ENCODE measurements at places on chromosomes 3 and 15.

DNA sequence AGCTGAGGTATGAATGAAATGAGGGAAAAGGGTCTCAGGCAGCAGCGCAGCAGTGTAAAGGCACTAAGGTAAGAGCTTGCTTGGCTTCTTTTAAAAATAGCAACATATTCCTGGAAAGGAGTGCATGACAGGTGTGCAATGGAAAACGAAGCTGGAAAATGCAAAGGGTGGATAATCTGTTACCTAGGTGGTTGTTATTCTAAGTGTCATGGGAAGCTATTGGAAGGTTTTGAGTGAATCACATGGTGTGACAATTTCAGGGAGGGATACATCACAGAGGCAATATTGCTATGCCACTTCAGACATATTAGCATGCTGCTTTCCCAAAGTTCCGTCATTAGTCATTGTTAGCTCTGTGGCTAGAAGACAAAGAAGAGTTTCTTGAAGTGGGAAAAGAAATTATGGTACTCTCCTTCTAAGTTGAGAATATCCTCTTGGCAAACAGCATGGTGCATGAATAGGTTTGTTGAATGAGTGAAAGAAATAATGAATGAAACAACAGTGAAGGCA lies 28.7 kb upstream of the TMEM45A start:
- DNase-seq, result no peak

DNA sequence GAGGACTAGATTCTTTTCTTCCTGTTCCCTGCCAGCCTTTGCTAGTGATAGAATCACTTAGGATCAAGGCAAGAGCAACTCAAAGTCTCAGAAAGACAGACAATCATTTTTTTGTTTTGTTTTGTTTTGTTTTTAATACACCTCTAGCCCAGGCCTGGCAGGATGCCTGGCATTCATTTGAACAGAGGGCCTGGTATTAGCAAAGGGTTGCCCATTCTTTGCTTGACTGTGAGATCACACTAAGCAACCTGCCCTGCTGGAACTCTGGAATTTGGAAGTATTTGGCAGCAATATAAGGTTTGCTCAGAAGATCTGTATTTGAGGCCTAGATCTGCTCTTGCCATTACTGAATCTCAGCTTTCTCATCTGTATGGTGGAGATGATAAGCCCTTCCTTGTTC lies 21.8 kb upstream of the ATP13A5 start:
- DNase-seq, result no peak

GRCh38 chr15:101255615-101256241 lies 3.9 kb upstream of the CHSY1 start:
- peak; percentile 80 for DNase-seq

DNA sequence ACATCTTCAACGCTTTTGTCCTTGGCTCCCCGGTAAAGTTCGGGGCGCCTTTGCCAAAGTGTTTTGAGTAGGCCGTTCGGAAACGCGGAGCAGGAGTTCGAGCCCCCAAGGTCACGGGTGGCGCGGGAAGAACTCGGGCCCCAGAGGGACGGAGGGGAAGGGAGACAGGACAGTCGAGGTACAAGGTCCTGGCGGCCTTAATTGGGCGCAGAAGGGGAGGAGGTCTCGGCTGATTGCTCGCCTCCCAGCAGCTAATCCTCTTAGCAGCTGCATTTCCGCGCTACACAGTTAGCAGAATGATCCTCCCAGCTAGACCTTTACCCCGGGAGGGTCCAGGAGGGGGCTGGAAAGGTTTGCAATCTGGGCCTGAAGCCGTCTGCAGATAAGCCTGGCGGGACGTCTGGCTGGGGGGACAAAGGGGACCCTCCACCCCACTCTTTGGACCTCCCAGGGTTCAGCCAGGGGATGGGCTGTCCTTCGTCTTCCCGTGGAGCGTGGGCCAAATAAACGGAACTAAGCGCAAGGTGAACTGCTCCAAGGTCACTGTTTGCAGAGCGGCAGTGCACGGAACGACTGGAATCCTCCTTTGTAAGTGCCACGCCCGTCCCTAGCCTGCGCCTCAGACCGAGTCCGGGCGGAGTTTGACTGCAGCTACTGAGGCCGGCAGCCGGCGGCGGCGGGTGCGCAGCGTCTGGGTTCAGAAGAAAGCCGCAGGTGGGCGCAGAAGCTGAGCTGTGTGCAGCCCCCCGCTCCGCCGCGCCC lies 7.2 kb downstream of the EOMES start:
- DNase-seq, result no peak

DNA sequence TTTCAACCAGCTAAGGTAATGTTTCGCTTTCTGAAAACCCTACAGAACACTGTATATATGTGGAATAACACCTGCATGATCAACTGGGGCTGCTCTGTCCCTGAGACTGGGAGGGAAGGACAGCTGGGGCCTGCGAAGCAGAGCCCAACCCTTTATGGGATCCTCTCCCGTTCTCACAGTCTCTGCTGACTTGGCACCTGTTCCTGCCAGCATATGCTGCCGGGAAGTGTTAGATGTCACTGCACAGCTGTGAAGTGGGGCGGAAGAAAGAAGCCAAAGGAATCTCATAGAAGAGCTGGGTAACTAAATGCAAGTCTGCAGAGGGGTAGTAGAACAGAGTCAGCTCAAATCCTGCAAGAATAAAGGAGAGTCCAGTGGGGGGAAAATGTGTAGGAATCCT lies 29.6 kb downstream of the LRRC3B start:
- no peak for DNase-seq
